ENCODE measurements at places on chromosomes 1 and 21.

- no peak for DNase-seq
Observed at GRCh38 chr1:201400212-201400851, 1.2 kb upstream of the LAD1 start.

GRCh38 chr1:214377485-214377884 lies 96.5 kb downstream of the SMYD2 start:
- no peak for DNase-seq

DNA sequence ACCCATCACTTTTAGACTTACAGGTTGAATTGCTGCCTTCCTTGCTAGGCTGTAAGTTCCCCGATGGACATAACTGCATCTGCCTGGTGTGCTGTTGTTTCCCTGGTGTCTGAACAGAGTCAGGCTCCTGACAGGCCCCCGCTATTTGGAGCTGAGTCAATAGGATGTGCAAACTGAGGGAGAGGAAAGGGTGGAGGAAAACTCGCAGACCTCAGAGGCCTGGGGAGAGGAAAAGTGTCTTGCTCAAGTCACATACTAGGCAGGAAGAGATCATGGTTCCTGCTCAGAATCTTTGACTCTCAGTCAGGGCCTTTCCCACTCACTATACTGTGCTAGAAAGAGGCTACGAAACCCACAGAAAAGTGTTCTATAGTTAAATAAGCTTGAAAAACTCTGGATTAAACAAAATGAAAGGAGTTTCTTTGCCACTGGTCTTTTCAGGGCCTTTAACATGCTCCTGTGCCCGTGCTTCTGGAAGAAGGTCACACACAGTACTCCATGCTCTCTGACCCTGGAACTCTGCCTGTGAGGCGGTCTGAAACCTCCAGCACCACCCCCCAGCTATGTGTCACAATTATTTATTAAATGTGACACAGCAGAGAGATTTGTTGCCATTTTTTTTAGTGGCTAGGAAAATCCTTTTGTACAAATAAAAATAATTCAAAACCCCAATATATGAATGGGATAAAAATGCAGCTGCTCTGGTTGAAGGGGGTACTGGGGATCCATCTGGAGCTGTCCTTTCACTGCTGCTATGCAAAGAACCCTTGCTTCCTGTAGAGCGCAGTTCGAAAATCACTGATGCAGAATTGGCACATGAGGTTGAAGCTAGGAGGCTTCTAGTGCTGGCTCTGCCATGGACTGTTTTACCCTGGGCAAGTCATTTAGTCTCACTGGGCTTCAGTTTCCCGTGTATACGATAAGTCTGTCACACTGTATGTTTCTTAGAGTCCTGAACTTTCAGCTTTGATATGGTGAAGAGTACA lies 20.1 kb upstream of the CDCP2 start:
- DNase-seq, result no peak

DNA sequence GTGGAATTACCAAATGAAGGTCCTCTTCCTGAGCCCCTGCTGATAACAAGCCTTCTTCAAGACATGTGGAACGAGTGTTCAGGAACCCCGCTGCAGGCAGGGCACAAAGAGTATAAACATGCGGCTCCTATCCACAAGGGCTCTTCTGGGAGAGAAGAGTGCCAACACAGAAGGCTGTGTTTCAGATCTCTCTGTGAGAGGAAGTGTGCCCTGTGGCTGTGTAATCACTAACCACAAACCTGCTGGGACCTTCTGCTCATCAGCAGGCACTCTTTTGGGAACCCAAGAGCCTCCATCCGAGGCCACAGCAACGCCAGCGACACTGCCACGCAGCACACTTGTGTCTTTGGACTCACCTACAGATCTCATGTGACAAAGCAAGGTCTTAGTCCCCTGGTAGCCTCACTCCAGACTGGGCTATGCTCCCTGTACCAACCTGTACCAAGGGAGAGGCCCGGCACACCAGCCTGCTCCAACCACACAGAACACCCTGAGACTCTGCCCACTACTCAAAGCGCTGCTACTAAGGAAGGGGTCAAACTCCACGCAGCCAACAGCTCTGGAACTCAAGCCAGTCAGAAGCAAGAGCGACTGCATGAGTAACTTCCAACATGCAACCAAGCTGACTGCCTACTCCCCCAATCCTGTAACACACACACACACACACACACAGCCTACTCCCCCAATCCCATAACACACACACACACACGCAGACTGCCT lies 7.8 kb downstream of the PTTG1IP start:
- DNase-seq, result no peak

- DNase-seq, result no peak
Observed at GRCh38 chr1:212565079-212565478, 43.5 kb upstream of the ATF3 start.

GRCh38 chr1:8815582-8816151 lies 1.8 kb downstream of the RERE start:
- no peak for DNase-seq

DNA sequence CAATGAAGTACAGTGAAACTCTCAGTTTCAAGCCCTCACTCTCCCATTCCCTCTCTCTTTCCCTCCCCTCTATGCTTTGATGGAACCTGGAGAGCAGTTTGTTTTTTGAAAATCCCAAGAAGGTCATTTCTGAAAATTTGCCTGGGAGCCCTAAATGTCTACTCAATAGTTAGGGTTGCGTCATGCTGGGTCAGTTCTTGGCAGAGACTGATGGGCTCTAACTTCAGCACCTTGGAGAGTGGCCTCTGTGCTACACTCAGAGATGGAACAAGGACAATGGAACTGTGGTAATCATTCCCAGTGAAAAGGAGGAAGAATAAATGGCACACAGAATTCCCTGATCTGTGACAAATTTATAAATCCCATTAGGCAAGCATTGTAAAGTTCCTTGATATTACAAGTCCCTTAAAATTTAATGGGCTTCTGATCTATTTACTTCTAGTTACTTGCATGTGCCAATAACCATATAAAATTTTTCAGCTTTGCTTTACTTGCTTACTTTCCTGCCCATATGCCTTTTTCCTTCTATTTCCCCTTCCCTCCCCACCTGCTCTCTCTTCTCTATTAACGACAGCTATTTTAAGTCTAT lies 182.9 kb upstream of the KCND3 start:
- DNase-seq, result no peak

DNA sequence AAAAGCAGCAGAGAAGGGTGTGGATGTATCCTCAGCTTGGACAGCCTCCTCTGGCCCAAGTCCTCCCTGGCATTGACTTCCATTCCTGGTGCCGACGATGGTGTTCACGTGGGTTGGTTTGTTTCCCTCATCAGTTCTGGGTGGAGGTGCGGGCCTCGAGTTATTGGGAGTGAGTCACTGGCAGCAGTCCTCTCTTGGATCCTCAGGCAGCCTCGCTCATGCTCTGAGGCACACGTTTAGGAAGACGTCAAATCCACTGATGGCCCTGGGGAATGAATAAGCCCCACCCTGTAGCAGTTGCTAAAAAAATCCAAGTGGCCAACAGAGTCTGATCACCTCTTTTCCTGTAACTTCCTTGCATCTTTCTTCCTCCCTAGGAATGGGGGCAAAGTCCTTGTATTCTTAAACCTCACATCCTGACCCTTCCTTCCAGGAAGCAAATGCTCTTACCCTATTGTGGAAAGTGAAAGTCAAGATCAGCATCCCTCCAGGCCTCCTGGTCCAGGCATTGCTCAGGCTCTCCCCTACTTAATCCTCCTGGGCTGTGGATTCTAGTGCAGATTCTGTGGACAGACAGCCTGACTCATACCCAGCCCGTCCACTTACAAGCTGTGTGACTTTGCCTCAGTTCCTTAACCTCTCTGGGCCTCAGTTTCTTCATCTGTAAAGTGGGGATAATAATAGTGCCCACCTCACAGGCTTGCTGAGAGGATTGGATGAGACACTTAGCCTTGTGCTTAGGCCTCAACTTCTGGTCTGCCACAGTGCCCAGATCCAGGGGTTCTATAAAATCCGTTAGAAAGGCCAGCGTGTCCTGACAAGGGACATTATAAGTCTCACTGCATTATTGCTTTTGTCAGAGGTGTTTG lies 111.1 kb downstream of the TLR5 start:
- DNase-seq, result no peak

- no peak for DNase-seq
Observed at GRCh38 chr1:157880621-157881020, 39.0 kb upstream of the CD5L start.

- DNase-seq, result no peak
Observed at GRCh38 chr1:61561666-61562065, 163.3 kb downstream of the TM2D1 start.

DNA sequence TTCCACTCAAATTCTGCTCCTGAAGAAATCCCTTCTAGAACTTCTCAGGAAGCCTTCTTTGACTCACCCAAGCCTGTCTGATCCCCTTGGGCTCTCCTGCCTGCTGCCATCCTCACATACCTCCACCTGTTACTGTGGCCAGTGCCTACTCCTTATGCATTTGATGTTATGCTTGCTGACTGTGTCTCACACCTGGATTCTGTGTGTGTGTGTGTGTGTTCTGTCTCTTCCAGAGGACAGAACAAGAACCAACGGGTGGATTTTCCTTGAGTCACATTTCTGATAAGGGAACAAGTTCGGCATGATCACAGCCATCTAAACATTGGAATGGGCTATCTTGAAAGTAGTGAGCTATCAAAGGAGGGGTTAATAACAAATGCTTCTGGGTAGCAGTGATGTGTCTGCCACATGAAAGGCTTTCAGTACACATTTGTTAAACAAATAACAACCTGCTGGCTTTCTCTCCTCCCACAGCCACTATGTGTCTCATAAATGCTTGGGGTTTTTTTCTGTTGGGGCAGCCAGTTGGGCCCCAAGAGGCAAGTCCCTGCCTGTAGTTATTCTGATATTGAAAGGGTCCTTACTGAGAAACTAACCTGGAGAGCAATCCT lies 8.9 kb upstream of the GPR37L1 start:
- no peak for DNase-seq

GRCh38 chr1:201418461-201418860 lies 3.1 kb downstream of the TNNI1 start:
- DNase-seq, result no peak

DNA sequence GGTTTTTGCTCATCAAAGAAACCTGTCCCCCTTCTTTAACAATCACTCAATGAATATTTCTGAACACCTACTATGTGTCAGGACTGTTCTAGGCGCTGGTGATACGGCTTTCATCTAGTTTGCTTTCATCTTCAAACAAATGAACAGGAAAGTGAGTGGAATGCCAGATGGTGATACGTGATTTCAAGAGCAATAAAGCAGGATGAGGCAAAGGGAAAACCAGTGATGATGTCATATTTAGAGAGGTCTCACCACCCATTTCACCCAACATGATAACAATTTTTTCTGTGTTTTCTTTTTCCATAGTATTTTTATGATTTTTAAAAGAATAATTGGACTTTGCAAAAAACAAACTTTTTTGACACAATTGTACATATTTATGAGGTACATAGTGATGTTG lies 11.3 kb upstream of the SLC6A17 start:
- no peak for DNase-seq

GRCh38 chr1:229669333-229669732 lies 43.3 kb downstream of the URB2 start:
- no peak for DNase-seq

- DNase-seq, result no peak
Observed at GRCh38 chr1:167369933-167370332, 148.4 kb downstream of the CD247 start.

DNA sequence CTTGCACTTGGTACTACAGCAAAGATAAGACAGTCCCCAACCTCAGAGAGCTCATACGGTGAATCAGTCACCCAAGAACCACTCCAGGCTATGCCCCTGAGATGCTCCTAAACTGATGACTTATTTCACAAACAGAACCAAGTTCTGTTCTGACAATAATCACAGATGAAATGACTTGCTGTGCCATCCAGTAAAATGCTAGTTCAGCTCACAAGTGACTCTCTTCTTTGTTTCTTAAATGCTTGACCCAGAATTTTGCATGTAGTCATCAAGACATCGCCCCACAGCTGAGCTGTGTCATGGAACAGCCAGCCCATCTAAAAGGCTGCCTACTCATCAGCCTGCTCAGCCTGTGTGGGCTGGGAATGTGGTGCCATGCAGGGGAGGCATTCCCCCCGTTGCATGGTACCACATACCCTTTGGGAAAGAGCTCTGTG lies 6.1 kb upstream of the SLC19A2 start:
- no peak for DNase-seq

DNA sequence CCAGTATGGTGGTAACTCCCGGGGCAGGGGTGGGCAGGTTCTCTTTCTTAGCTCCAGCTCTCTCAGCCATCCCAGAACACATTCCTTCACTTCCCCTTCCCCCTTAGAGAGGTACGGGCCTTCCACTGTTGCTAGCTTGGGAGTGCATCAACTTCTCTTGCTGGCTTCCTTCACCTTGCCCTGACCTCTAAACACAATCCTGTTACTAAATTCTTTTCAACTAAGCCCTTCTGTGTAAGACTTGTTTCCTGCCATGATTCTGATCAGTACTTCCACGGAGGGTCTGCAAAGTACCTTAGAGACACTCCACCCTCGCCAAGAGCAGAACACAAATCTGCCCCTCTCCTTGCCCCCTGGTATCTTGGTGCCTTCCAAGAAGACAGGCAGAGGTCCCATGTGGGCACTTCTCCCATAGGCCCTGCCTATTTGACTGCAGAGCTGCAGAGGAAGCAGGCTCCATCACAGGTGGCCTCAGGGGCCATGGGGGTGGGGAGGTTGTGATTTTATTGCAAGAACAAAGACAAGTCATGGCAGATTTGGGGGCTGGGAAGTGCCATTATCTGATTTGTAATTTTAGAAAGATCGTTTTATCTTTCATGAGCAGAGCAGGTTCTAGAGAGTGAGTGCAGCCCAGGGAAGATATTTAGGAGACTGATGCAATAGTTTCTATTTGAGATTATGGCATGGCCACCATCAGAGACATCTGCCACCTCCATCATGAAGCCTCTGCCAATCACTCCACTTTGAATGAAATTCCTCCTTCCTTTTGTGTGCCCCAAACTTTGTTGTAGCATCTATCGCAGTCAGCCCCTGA lies 182.5 kb upstream of the JUN start:
- no peak for DNase-seq

DNA sequence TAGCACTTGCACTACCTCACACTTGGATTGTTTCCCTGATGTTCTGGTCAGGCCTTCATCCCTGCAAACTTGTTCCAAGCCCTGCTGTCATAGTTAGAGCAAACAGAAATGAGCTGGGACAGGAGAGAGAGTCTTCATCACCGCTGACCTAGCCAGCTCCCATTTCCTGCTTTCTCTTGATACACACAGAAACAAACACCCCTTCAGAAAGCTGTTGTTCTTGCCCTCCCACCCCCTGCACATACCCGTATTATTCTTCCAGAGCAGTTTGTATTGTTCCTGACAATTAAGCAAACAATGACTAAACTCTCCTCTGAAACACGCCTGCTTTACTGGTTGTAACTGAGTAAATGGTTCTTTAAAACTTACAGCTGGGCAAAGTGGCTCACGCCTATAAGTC lies 2.9 kb upstream of the SYT2 start:
- DNase-seq, result no peak

GRCh38 chr1:162085991-162086390 lies 16.5 kb downstream of the NOS1AP start:
- no peak for DNase-seq
